ENCODE measurements at places on chromosomes 16 and 17.

DNA sequence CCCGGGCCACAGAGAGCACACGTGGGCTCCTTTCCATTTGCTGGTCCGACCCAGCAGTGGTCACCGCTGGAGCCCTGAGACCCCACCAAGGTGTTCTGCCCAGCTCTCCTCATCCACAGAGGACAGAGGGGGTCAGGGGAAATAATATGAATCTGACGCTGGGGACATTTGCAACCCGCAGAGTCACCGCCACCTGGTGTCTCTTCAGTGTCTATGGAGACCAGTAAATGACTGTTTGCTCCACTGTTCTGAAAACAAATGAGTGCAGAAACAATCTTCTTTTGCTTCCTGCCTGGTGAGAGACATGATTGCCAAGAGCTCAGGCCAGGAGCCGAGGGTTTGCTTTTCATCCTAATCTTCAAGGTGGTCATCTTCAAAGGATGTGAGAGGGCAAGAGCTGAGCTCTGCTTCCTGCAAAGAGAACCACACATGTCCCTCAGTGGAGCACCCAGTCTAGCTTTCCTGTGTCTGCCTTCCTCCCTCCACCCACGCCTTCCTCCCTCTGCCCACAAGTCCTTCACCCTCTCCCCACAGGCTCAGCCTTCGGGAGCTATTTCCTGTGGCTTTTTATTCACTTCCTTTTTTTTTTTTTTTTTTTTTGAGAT lies 14.7 kb upstream of the KLHDC4 start:
- no peak for DNase-seq

DNA sequence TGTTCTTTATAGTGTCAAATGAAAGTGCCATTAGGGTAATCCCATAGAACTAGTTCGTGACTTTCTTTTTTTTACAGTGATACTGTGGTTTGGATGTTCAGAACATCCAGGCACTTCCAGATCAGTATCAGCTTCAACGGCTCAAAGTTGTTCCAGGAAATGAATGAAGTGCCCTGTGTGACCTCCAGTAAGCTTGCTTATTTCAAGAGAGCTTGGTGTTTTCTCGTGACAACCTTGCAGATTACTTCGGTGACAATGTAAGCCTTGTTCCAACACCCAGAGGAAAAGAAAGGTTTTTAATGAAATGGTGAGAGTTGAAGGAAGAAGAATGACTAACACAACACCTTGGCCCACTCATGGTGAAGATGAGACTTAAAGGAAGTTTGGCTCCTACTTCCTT lies 16.0 kb upstream of the KCNJ16 start:
- DNase-seq, result no peak

DNA sequence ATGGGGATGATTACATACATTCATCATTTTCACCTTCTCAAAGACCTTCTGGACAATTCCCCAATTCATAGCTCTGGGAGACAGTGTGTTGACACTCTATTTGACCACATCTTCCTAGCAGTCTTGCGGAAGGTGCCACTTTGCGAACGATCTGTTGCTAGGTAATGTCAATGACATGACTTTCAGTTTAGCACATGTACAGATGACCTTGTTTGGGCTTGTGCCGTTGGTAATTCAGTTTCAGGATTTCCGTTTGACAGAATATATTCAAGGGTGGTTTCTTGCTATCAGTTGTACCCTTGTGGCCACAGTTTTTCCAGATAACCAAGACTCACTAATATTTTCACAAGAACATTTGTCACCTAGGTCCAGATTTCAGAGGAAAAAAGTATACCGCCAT lies 478.2 kb downstream of the WWOX start:
- DNase-seq, result no peak

- DNase-seq, result no peak
Measured at GRCh38 chr17:63984651-63985386, 12.1 kb upstream of the SCN4A start.

GRCh38 chr16:23502466-23502865 lies 7.8 kb downstream of the GGA2 start:
- no peak for DNase-seq

DNA sequence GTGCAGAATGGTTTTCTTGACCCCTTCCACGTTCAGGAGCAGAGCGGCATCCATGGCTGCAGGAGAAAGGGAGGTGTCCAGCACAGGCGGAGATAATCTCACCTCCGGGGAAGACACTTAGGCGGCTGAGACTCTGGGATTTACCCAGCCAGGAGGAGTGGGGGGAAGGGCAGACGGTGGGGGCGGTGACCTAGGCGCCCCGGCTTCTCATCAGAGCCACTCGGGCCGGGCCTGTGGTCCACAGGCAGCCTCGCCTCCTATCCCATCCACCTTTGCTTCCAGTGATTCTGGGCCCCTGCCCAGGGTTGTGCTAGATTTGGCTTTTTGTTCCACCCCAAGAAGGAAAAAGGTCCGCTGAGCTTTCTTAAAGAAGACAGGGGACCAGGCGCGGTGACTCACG lies at the start of gene AIPL1:
AIPL1 (minus strand) TSS at position 71 of the 400 bp plus-strand sequence; CDS start at position 54, 17 bp downstream.
- no peak for DNase-seq

- no peak for DNase-seq
Measured at GRCh38 chr16:78800523-78800922, 701.1 kb downstream of the WWOX start.

DNA sequence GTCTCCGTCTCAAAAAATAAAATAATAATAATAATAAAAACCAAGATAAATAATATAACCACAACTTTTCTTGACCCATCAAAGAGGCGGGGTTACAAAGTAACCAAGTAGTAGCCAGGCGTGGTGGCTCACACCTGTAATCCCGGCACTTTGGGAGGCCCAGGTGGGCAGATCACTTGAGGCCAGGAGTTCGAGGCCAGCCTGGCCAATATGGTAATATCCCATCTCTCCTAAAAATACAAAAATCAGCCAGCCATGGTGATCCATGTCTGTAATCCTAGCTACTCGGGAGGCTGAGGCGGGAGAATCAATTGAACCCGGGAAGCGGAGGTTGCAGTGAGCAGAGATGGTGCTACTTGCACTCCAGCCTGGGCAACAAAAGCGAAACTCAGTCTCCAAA lies 45.3 kb downstream of the ADCY9 start:
- no peak for DNase-seq

DNA sequence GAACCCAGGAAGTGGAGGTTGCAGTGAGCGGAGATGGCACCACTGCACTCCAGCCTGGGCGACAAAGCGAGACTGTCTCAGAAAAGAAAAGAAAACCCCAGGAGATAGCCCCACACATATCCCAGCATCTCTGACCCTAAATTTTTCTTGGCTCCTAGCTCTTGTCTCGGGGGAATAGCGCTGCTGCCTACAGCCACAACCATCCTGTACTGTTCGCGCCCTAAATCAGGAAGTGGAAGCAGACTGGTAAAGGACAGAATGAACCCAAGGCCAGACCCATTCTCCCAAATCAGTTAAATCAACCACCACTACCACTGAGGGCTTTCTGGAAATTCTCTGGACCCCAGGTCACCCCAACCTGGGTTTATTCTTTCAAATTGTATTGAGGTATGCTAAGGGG lies 1.7 kb downstream of the CTDNEP1 start:
- no peak for DNase-seq

DNA sequence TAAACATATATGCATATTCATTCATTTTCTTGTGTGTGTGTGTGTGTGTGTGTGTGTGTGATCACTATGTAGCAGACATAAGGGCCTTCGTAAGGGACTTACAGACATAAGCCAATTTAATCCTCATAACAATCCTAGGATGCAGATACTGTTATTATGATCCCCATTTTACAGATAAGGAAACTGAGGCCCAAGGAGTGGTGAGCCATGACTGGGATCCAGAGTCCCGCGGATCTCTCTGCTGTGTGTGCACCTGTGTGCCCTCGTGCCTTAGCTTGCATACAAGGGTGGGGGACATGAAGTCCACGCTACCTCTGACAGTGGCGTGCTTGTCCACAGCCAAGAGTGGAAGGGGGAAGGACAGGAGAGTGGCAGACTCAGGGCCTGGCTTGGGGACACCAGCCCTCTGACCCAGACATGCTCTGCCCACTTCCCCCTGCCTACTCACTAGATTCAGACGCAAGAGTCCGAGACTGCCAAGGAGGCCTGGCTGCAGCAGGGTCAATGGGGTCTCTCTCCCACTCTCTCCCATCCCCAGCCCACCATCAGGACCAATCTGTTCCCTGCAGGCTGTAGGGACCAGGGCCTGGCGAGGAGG lies 9.8 kb upstream of the SMTNL2 start:
- DNase-seq, result no peak

GRCh38 chr17:40316571-40317344 lies 7.8 kb downstream of the RARA start:
- peak; percentile 70 for DNase-seq

DNA sequence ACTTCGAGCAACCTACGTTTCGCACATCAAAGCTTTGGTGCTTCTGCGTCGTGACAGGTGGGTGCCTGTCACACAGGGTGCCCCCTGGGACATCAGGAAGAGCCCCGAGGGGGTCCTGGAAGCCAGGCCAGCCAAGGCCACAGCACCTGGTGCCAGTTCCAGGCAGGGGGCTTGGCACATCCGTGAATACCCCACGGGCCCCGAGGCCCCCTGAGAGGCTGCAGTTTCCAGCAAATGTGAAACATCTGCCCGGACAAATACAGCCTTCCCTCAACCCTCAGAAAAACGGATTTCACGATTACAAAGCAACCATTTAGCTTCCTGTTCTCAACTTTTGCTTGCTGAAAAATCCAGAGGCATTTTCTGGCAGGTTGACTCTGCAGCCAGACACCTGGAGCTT lies 109.3 kb upstream of the METRNL start:
- DNase-seq, result no peak

DNA sequence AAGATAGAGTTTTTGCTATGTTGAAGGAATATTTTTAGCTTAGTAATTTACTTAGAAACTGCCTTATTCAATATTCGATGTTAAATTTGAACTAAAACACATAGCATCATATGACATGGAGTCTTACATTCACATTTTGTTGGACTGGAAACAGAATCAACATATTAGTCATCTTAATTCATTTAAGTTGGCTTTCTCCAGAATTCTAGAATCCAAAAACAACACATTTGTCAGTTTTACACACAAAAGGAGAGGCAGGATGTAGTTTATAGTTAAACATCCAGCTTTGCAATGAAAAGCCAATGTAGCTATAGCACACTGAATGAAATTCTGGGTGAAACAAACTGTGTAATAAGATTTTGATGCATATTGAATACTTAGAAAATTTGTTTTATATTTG lies 43.3 kb downstream of the WWOX start:
- DNase-seq, result no peak

DNA sequence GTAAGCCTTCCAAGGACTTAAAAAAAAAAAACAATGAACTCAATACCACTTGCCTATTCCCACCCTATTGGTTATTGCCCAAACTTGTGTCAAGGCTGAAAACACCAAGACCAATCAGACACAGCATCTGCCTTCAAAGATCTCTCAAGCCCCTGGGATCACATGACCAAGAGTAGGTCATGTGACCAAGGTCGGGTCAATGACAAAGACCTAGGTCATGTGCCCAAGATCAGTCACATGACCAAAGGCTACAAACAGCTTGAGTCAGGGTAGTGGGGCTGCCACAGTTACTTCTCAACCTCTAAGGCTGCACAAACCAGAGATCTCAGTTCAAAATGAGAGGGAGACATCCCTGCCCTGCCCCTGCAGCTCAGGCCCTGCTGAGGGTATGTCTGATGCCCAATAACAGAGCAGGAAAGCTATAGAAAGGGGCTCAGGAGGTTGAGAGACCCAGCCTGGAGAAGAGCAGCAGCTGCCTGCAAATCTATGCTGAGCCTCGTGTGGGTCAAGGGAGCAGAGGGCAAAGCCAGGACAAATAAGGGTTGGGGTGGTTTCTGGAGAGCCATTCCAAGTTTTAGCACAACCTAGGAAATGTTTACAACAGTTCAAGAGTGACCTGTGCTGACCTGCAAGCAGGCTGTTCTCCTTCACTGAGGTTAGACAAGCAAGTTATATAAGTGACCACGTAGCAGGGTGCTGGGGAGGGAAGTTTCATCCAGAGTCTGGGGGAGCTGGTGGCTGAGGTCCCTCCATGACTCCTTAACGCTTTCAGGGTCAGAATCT lies 48.8 kb downstream of the PIMREG start:
- no peak for DNase-seq

DNA sequence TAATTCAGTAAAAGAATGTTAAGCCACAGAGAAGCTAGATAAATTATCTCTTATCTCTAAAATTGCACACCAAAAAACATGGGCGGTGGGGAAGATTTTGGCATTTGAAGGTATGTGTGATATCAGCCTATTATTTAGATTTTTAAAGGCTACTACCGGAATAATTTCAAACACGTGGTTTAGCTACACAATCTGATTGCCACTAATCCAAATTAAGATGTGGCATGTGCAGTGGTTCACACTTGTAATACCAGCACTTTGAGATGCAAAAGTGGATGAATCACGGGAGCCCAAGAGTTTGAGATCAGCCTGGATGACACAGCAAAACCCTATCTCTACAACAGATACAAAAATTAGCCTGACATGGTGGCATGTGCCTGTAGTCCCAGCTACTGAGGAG lies 584.5 kb downstream of the HS3ST4 start:
- no peak for DNase-seq

DNA sequence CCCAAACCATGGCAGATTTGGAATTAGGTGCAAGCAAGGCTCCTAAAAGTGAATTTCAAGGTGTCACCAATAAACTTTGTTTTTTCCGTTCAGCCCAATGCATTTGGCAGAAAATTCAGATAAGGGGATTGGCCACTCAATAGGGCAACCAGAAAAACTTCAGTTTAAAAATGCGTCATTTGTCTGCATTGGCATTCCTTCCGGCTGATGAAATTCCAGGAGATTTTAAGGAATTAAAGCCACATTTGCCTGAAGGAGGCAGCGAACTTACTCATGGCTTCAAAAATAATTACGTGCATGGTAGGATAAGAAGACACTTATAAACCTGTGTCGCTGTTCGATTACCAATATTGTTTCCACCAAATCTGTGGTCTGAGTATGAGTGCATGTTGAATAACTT lies 151.9 kb downstream of the SALL1 start:
- no peak for DNase-seq

GRCh38 chr16:9060225-9060624 lies 31.2 kb upstream of the HAPSTR1 start:
- DNase-seq, result no peak

- DNase-seq, result no peak
Measured at GRCh38 chr17:74865504-74866197, 6.0 kb upstream of the GRIN2C start.
